Fibroblast of mammary gland (primary cell): ENCODE measurements at places on chromosomes 4 and X.

DNA sequence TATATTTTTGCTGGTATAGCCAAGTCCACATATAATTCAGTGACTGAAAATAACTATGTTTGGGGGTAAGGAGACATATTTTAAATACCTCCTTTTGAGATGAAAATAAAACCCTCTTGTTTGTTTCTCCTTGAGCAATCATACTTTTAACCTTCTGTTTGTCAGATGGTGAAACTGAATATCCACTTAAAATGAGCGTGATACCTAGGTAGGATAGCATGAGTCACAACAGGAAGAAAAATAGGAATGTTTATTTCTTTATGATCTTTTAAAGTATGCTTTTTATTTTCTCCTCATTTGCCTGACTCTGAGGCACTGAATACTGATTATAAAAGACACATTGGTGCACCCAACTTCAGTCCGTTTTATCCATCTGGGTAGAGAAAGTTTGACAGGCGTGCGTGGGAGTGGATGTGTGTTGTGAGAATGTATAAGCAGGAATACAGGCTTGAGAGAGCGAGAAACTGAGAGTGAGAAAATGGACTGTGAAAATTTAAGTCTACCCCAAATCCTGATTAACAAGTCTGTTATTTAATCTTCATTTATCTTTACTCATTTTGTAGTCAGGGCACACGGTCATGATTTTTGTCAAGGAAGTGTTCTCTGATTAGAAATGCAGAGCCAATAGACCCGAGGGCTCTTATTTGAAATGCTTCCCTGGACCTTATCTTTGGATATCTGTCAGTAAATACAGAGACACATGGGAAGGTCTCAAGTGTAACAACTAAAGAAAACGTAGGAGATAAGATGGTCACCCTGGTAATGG, 62.1 kb upstream of the ANTXR2 start:
- DNase-seq, result no peak

- no peak for DNase-seq
Observed at GRCh38 chr4:87337361-87337760, 14.7 kb upstream of the HSD17B13 start.

- no peak for DNase-seq
Observed at GRCh38 chr4:123406872-123407271, 10.3 kb downstream of the SPRY1 start.

DNA sequence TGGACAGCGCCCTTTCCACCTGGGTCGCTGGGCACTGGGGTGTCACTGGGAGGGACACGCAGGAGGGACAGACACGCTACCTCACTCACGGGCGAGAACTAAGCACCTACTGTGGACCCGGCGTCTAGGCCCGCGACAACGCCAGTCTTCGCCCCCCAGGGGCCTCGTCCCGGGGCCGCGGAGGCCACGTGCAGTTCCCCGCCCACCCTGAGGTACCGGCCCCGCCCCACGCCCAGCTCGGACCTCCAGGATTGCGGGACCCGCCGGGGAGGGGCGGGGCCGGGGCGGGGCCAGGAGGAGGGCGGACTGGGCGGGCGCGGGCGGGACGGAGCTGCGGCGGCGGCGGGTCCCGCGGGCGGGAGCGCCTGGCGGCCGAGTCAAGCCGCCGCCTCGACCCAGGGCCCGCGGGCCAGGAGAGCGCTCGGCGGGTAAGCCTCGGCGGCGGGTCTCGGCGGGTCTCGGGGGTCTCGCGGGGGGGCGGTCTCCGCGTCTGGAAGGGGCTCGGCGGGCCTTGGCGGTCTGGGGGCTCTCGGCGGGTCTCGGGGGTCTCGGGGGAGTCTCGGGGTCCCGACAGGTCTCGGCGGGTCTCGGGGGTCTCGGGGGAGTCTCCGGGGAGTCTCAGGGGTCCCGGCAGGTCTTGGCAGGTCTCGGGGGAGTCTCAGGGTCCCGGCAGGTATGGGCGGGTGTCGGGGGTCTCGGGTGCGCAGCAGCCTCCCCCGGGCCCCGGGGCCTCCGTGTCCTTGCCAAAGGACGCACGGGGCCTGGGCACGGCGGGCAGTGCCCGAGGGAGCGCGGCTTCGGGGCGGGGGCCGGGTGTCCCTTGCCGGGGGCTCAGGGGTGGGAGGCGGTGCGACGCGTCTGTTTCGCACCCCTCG, at the start of gene SH3BP2:
Gene SH3BP2 (plus strand): TSS at position 375 of the 875 bp plus-strand sequence. CDS start 27,533 bp downstream, outside the sequence.
- DNase-seq, result no peak

- peak; percentile 41 for DNase-seq
Observed at GRCh38 chr4:173367285-173367684, 3.5 kb upstream of the SAP30 start.

DNA sequence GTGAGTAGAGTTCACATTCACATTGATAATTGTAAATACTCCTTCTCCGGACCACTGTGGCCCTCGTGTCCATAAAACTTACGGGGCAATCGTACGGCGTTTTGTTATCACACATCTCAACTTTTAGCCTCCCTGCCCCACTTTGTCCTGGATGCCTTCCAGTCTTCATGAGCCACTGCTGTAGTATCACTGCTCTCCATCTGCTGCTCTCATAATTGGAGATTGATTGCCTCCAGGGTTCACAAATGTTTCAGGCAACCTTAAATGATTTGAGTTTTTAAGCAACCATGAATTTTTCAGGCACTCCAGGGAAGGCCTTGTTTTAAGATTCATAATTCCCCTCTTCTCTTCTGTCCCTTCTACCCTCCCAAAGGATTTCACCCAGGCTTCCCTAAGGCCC, 28.4 kb downstream of the ALPK1 start:
- DNase-seq, result no peak

GRCh38 chrX:308821-309520, 9.6 kb downstream of the GTPBP6 start:
- no peak for DNase-seq

GRCh38 chr4:147617841-147618691, 869 bp downstream of the TMEM184C start:
- DNase-seq, result no peak

DNA sequence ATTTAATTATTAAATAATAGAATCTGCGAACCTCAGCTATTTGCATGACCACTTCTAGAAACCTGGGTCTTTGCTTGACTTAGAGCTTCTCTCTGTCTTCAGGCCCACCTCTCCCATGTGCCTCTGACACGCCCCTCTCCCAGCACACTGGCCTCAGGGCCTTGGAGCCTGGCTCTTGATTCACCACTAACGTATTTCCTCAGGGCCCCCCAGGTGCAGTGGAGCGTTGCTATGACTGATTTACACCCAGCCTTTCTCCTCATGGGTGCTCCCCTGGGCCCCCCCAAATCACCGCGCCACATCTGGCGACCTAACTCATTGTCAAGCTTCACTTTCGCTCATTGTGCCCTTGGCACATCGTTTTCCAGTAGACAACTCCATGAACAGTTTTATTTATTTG, 37.9 kb upstream of the TENM3 start:
- no peak for DNase-seq

DNA sequence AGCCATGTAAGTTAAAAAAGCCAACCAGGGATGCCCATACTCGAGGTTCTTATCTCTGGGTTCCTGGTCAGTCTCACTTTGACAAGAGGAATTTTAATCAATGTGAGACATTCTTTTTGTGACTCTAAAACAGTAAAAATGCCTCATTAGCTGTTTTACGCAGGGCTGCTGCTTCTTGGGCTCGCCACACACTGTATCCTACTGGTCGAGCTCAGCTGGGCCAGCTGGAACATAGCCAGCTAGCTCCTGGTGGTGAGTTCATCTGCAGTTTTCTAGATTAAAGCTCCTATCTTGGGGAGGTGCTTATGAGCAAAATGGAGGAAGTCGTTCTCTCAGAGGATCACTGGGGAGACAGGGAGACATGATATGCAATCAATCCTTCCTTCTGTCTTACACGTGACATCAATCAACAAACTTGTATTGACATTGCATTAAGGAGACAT, 55.9 kb upstream of the LEF1 start:
- DNase-seq, result peak; percentile 58

GRCh38 chr4:95507147-95507546, 41.6 kb downstream of the UNC5C start:
- no peak for DNase-seq

DNA sequence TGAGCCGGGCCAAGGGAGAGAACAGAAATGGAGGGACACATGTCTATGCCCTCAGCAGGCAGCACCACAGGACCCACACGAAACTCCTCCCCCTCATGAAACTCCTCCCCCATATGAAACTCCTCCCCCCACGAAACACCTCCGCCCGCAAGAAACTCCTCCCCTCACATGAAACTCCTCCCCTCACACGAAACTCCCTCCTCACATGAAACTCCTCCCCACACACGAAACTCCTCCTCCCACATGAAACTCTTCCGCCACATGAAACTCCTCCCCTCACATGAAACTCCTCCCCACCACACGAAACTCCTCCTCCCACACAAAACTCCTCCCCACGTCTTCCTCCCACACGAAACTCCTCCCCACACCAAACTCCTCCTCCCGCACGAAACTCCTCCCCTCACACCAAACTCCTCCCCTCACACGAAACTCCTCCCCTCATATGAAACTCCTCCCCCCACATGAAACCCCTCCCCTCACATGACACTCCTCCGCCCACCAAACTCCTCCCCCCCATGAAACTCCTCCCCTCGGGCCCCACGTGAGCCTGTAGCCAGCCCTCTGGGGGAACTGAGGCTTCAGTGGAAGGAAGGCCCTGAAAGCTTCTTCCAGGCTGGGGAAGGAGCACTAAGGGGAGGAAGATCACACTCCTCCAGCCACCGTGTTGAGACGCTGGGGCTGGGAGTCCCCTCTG, 15.2 kb downstream of the ADRA2C start:
- DNase-seq, result peak; percentile 11

DNA sequence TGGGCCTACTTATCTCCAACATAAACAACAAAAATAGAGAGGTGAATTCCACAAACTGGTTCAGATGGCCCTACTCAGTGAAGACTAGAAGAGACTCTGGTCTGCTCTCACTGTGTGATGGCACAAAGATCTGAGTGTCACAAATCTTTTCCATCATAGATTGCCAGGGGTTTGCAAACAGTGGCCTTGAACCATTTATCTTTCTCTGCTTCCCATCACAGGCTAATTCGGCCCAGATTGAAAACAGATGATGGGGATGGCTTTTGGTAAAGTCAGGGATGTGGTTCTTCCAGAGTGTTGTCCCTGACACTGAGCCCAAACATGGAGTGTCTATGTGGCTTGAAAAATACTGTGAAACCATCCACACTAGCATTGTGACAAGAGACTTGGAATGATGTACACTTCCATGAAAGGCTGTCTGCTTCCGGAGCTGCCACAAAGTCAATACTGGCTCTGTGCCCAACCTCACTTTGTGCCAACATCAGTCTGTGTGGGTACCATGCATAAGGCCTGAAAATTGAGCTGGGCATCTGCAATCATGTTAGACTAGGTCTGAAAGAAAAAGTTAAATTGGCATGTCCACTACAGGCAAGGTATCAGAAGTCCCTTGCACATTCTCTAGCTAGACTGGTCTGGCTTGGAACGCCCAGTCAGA, 25.2 kb upstream of the PLAC1 start:
- DNase-seq, result no peak

DNA sequence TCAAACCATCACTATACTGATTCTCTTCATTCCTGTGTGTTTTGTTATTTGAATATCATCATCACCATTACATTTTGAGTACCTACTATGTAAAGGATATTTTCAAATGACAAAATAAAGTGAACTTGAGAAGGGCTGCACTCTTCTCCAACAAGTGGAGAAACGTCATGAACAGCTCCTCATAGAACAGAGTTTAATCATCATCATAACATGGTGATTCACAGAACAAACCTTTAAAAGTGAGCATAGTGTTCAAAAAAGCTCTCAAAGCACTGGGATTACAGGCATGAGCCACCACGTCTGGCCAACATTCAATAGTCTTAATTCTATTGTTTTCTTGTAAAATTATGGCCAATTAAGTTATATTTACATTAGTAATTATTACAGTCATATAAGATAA, 993.9 kb downstream of the PDHA2 start:
- DNase-seq, result no peak

- DNase-seq, result no peak
Observed at GRCh38 chr4:7721984-7722551, 217.6 kb downstream of the AFAP1 start.

- no peak for DNase-seq
Observed at GRCh38 chr4:119872371-119873016, 194.2 kb downstream of the MAD2L1 start.

GRCh38 chrX:139930916-139931645, 1.8 kb downstream of the ATP11C start:
- DNase-seq, result no peak

GRCh38 chr4:182625193-182625592, 292.0 kb downstream of the DCTD start:
- no peak for DNase-seq

DNA sequence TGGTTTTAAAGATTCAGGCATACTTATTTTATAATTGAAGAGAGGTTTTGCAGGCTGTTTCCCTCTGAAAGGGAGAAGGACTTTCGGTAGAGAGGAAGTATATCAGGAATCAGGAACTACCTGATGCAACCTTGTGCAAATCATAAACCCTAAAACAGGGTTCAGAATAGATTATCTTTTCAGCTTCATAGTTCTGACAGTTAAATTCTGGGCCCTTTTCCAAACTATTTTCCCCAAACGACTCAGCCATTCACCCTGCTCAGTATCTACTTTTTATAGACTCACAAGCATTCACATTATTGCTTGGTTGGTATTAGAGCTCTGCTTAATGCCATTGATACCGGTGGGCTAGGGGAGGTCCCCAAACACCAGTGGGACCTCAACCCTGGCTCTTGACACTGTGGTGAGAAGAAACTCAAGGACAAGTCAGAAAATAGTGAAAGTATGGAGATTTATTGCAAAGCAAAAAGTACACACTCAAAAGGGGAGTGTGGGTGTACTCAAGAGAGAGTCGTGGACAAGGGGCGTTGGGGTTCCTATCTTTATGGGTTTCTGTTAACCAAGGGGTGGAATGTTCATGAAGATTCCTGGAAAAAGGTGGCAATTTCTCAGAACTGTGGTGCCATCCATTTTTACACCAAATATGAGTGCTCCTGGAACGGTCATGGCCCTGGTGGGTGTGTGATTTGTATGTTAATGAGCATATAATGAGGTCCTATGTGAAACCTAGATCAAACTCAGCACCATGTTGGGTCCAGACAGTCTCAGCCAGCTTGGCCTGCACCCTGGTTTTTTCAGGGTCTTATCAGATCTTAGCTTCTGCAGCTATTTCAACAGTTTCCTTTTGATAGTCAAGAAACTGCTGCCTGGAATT, 238.3 kb downstream of the DCLK2 start:
- DNase-seq, result no peak

DNA sequence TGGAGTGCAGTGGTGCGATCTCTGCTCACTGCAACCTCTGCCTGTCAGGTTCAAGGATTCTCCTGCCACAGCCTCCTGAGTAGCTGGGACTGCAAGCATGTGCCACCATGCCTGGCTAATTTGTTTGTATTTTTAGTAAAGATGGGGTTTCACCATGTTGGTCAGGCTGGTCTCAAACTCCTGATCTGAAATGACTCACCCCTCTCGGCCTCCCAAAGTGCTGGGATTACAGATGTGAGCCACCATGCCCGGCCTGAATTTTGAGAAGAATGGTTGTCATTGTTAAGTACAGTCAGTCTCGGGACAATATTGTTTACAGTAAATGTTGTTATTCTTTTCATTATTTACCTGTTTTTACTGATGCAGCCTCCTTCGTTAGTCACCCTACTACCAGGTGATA, 1226.2 kb upstream of the TENM3 start:
- no peak for DNase-seq

DNA sequence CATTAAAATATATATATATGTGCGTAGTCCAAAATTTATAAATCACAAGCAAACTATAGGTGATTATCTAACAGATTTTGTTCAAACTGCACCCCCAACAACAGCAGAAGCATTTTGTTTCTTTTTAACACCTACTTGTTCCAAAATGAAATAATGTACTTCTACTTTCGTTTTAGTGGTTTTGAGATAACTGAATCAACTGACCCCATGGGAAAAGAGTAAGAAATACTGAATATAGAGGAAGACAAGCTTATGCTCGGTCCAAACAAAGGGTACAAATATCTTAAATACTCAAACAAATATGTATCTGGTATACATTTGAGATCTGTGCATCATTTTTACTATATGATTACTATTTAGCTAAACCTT, 22.4 kb downstream of the MAP7D3 start:
- no peak for DNase-seq
